Left renal cortex interstitium (tissue), 4 donors: ENCODE measurements at places on chromosomes 12 and 14. TPM values are rescaled to one million over a fixed set of nuclear protein-coding genes. Genes with fewer than 3 reads are reported as not detected.

TMEM253 gene
- polyA plus RNA-seq = 1.0 TPM

DIO2 gene
- 0.58 TPM for polyA plus RNA-seq

NGB gene
- not detected for polyA plus RNA-seq

HOXC6 gene
- 49.8 TPM for polyA plus RNA-seq

BBS10 gene
- 31.5 TPM for polyA plus RNA-seq

DIABLO gene
- 70.1 TPM for polyA plus RNA-seq

ART4 gene
- polyA plus RNA-seq = 0.07 TPM

WNT1 gene
- not detected for polyA plus RNA-seq

FGD6 gene
- 11.5 TPM for polyA plus RNA-seq

DNA sequence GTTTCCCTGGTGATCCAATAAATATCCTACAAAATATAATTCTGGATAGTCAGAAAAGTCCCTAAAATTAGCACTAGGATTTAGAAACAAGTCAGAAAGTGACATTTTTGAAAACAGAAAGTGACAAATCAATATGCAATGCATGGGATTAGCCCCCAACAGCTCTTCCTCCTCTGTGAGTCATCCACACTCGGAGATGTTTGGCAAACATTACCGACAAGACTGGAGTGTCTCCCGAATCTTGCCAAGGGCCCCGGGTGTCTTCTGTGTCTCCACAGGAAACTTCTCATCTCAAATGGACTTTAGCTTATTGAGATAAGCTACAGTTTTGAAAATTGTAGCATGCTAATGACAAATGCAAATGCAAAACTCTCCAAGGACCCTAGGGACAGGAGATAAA lies 398.9 kb upstream of the CCDC196 start:
- DNase-seq = no peak

- no peak for DNase-seq
These were observed 1197.9 kb upstream of the SEL1L start for GRCh38 chr14:82731526-82731925.

DNA sequence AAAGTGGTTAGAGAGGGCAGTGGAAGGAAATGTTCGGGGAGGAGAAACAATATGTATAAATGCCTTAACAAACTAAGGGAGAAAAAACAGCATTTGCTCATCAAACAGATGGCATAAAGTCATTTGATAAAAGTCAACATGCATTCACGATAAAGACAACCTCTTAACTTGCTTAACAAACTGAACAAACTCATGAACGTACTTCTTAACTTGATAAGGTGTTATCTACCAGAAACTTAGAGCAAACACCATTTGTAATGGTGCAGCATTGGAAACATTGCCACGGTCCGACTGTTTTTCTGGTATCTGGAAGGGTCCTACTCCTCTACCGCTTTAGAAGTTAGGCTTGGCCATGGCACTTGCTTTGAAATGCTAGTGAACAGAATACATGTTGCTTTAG lies 4.2 kb upstream of the RPS6KL1 start:
- DNase-seq = no peak

GRCh38 chr12:116294454-116295165 lies 17.1 kb upstream of the MED13L start:
- DNase-seq = no peak

DNA sequence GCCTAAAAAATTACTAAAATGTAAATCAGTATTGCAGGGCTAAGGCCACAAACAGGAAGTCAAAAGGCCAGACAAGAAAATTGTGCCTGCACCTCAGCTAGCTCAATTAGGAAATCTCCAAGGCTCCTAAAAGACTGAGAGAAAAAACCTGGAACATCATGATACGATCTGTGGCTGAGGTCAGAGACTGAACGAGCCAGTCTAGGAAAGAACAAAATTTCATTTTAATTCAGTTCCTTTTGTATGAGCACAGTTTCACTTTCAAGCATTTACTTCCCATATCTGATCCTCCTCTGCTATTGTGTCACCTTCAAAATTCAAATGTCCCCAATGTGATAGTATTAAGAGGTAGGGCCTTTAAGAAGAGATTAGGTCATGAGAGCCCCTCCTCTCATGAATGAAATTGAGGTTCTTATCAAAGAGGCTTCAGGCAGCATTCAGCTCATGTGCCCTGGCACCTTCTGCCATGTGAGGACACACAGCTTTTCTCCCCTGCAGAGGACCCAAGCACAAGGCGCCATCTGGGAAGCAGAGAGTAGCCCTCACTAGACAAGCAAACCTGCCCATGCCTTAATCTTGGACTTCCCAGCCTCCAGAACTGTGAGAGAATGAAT lies 14.8 kb downstream of the PRKAB1 start:
- no peak for DNase-seq

DNA sequence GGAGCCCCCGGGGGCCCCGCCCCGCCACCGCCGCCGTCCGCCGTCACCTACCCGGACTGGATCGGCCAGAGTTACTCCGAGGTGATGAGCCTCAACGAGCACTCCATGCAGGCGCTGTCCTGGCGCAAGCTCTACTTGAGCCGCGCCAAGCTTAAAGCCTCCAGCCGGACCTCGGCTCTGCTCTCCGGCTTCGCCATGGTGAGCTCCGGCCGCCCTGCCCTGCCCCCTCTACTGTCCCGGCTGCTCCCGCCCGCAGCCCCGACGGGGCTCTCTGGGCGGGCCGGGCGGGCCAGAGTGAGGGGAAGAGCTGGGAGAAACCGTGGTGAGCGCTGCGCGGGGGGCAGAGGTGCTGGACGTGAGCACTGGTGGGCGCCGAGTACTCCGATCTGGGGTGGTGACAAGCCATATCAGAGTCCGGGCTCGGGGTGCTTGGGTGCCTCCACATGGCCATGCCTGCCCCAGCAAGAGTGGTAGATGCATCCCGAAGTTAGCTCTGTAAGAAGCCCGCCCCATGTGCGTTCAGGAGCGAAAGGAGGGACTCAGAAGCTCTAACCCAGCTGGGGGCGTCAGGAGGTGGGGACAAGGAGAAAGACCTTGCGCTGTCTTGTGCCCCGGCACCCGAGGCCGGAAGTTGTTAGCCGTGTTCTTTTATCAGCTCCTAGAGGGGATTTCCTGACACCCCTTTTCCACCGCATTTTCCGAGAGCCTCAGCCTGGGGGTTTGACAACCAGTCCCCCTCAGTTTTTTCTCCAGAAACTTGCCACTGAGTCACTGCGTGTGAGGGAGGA lies 717 bp downstream of the ORAI1 start:
- peak; percentile 33 for DNase-seq

DNA sequence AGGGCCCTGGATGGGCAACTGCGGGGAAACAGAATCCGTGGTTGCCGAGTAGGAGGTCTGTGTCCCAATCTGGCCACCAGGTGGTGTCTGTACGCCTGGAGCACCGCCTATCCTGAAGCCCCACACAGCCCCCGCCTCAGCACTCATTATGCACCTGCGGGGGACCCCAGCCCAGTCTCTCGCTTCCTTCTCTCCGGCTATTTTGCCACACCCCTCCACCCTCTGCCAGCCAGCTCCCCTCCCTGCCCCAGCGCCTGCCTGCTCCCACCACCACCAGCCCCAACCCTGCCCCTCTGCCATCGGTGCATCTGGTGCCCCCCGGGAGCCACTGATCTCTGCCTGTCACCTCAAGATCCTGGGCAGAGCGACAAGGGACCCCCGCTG lies 2.2 kb upstream of the NXPH4 start:
- DNase-seq = no peak

- no peak for DNase-seq
These were observed 158.0 kb downstream of the TMEM132C start for GRCh38 chr12:128424931-128425431.

DNA sequence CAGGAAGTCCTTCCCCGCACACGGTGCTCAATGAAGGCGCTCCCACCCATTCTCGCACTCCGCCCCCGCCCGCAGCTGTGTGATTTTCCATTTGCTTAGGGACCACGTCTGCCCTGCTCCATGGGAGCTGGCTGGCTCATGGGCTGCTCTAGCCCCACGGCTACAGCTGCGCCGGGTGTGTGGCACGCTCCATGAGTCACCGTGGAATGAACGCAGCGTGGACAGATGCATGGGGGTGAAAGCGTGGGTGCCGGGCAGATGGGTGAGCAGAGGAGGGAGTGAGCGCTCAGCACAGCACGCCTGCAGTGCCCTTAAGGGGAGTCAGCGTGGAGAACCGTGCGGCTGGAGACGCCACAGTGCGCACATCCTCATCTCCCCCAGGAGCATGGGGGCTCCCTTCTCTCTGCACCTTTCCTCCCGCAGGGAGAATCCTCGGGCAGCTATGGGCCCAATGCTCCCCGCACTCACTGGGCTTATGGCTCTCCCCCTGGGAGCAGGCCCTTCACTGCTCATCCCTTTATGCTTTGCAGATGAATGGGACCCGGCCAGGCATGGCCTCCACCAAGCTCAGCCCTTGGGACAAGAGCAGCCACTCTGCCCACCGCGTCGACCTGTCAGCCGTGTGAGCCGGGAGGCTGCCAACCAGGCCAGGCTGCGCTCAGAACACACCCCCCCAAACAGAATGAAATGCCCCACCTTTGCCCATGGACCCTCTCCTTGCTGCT lies 185.1 kb downstream of the ADGRD1 start:
- no peak for DNase-seq

GRCh38 chr12:31011336-31011735 lies 62.3 kb upstream of the DDX11 start:
- DNase-seq = no peak

- DNase-seq = no peak
These were observed 60.6 kb downstream of the PIWIL1 start for GRCh38 chr12:130398100-130398848.

DNA sequence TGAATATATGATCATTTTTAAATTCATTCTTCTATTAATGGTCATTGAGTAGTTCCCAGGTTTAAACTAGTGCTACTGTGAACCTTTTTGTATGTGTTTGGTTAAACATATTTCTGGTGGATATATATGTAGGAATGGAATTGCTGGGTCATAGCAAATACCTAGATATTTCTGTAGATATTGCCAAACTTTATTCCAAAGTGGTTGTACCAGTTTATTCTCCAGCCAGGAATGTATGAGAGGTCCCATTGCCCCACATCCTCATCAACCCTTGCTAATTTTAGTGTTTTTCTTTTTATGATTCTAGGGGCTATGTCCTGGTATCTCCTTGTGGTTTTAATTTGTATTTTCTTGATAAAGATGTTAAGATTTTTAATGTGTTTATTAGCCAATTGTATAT lies 3.1 kb downstream of the VEZT start:
- DNase-seq = no peak
